ENCODE measurements at places on chromosomes 7 and 10.

GRCh38 chr7:98334081-98334480, 52.6 kb downstream of the BRI3 start:
- DNase-seq = no peak

- DNase-seq = no peak
These were observed 78.9 kb downstream of the VOPP1 start for GRCh38 chr7:55493408-55493807.

GRCh38 chr7:18393465-18394118, 102.0 kb upstream of the HDAC9 start:
- DNase-seq = no peak

- DNase-seq = no peak
These were observed 55.8 kb upstream of the KIF5B start for GRCh38 chr10:32112055-32112454.

GRCh38 chr7:143992670-143993069, 7.5 kb upstream of the OR6B1 start:
- DNase-seq = no peak

DNA sequence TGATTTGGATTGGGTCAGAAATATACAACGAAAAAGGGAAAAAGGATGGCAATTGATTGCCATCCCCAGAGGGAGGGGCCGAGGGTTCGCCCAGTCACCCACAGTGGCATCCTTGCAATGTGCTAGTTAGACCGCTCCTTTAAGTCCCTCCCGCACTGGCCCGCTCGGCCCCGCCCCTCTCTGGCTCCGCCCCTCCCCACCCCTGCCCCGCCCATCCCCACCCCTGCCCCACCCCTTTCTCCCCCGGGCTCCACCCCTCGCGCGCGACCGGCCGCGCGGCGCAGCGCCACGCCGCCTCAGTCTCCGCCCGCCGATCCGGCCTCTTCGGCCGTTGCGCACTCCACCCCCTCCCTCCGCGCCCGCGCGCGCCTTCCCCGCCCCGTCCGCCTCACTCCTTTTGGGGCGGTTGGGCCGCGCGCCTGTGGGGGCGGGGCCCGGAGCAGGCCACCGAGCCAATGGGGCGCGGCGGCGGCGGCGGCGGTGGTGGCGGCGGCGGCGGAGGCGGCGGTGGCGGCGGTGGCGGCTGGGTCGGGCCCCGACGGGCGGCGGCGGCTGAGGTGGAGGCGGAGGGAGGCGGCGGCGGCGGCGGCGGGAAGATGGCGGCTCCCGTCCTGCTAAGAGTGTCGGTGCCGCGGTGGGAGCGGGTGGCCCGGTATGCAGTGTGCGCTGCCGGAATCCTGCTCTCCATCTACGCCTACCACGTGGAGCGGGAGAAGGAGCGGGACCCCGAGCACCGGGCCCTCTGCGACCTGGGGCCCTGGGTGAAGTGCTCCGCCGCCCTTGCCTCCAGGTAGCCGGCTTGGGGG, at the start of gene VKORC1L1:
TSS of gene VKORC1L1 (plus strand) at position 299 of the 806 bp plus-strand sequence. CDS start at position 597, 298 bp downstream.
- peak; percentile 98 for DNase-seq

GRCh38 chr10:116098411-116099022, 174.5 kb downstream of the GFRA1 start:
- DNase-seq = no peak

DNA sequence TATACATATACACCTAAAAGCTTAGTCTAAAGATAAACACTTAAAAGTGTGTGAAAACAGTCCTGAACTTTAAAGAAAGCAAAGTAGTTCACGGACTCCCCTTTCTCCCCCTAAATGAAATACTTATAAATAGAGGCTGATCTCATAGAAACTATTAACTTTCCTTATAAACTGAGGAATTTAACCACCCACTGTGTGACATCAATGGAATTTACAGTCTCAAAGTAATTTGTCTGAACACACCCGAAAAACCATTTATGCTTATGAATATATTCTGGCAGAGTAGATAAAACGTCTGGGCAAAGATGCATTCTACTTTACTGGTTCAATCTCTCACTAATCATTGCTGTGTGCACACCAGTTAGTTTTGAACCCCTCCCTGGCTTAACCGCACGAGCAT, 181.8 kb upstream of the DGKB start:
- DNase-seq = no peak

- peak; percentile 58 for DNase-seq
These were observed 60.2 kb downstream of the MAD1L1 start for GRCh38 chr7:2172311-2173188.

DNA sequence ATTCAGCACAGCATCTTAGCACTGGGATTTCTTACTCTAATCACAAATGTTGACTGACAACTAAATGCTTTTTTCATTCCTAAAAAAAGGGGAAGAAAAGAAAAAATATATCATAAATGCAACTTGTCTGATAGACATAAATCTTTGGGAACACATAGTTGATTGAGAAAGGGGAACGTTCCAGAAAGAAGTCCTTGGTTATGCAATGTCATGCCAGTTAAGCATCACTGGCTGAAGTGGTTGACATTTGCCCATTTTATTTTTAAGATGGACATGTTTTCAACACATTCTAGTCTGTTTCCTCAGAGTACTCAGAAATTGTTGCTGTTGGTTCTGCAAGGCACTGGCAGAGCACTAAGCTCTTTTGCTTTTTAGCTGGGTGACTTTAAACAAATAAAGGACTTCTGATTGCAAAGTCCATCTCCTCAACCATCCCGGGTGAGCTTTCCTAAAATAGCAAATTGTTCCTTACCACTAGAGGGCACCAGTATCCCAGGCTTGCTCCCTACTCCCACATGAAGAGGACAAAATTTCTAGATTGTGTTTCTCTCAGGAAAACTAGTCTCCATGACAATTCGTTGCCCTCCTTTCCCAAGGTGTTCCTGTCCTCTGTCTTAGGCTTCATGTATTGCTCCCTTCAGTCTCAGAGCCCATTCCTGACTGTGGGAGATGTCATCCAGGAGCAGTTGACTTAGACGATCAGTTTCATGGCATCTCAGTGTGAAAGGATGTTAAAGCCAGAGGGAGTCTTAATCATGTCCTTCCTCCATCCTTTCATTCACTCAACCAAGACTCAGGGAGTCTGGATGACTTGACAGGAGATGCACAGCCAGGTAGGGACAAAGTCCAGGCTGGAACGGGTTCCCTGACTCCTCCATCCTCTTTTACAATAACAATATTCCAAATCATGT, 23.9 kb downstream of the OPALIN start:
- no peak for DNase-seq

- DNase-seq = no peak
These were observed 279.0 kb downstream of the TCERG1L start for GRCh38 chr10:131032329-131033165.

DNA sequence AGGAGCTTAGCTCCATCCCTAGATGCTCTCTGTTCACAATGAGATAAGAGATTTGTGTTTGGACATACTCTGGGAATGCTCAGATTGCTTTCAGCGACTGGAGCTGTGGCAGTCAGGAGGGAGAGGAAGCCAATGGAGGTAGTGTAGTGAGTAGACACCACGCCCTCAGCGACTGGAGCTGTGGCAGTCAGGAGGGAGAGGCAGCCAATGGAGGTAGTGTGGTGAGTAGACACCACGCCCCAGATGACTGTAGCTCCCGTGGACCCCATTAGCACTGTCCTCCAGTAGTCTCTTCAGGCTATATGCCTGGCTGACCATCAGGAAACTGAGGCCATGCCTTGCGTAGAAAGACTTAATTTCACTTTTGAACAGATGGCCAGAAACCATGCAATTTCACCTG, 1033.8 kb downstream of the NRG3 start:
- DNase-seq = no peak

DNA sequence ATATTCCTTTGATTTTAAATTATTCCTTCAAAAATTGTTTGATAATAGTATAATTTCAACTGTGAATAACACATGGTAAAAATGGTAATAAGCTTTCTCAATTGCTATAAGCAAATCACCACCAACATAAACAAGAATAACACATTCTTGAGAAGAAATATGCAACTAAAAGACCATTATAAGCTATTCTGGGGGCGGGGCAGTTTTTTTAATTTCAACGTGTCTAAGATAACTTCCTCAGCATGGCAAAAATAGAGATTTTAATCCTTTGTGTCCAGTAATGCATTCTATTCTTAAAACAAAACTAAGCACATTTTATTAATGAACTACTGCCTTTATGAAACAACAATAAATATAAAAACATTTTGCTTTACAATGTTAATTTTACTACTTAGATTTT, 1.5 kb downstream of the DNAJC12 start:
- no peak for DNase-seq

- no peak for DNase-seq
These were observed 45.1 kb downstream of the TMEM60 start for GRCh38 chr7:77753173-77753572.

GRCh38 chr7:137923380-137923779, 76.6 kb upstream of the DGKI start:
- no peak for DNase-seq

DNA sequence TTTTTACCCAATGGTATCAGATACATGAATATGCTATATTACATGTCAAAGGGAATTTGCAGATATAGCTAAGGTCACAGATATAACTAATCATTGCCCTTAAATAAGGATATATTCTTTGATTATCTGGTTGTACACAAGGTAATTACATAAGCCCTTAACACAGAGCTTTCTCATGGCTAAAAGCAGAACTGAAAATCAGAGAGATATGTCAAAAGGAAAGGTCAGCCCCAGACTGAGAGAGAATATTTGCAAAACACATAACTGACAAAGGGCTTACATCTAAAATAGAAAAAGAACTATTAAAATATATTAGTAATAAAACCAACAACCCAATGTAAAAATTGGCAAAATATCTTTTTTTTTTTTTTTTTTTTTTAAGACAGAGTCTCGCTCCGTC, 1029.5 kb upstream of the LRRN3 start:
- DNase-seq = no peak

GRCh38 chr7:7214398-7215347, 32.3 kb downstream of the C1GALT1 start:
- DNase-seq = no peak

- DNase-seq = no peak
These were observed 116.8 kb downstream of the ABLIM1 start for GRCh38 chr10:114541081-114541796.

DNA sequence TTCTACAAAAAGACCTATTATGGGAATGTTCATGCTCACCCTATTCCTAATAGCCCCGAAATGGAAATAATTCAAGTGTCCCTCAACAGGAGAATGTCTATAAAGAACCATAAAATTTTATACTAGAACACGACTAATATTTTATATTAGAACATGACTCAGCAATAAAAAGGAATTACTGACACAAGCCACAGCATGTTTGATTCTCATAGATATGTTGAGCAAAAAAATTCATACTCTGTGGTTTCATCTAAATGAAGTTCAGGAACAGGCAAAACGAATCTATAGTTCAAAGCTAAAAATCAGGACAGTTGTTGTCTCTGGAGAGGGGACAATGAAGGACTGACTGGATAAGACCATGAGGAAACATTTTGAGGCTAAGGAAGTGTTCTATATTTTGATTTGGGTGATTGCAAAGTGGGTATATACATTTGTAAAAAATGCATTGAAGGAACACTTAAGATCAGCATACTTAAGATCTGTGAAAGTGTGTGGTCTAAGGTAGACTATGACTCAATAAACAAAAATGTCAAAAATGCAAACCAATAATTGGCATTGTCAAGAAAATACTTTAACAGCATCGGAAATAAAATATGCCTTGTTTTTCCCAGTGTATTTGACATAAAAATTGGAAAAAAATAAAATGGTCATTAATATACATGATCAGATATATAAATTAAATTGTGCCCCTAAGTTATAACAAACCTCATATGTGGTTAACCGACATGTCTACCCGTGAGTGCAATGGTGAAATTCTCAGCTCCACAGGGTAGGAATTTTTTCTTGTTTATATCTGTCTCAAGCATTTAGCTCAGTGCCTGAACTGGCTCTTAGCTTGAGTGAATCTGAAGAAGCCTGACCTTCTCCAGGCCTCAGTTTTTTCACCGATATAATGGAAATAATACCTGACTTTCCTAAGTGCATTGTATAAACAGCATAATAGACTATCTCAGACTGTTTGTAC, 124.9 kb upstream of the CTTNBP2 start:
- no peak for DNase-seq

DNA sequence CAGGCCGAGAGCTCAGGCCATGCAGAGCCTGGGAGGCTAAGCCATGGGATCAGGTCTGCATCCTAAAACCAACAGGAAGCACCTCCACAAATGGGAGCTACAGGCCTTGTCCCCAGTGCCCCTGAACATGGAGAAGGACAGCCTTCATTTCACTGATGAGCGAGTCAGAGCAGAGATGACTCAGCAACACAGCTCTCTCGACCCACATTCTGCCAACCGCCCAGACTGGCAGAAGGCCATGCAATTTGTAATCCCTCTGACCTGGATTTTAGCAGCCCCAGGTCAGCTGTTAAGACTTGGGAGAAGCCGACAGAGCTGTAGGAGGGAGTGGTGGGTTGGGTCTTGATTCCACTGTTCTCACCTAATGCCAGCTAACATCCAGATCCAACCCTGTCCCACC, 25.5 kb downstream of the VOPP1 start:
- peak; percentile 80 for DNase-seq

DNA sequence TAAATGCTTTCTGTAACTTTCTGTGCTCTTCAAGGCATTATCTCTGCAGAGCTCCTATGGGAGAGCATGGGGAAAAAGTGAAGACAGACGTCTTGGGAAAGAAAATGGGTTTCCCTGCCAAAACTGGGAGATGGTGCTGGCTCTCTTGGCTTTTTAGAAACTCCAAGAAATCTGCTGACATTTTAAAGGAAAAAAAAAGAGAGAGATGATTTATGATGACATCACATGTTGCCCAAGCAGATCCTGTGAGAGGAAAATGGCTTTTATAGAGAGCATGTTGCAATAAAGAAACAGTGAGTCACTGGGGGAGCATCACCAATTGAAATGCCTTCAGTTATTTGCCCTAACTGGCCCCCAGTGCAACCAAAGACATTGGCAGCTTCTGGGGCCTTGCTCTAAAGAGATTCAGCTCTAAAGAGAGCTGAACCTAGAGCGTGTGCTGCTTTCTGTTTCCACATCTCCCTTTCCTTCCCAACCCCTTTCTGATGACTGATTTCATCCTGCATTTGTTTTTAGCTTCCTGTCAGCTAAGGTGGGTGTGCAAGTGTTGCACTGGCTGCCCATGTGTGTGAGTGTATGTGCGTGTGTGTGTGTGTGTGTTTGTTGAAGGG, 37.7 kb downstream of the LRMDA start:
- DNase-seq = no peak

DNA sequence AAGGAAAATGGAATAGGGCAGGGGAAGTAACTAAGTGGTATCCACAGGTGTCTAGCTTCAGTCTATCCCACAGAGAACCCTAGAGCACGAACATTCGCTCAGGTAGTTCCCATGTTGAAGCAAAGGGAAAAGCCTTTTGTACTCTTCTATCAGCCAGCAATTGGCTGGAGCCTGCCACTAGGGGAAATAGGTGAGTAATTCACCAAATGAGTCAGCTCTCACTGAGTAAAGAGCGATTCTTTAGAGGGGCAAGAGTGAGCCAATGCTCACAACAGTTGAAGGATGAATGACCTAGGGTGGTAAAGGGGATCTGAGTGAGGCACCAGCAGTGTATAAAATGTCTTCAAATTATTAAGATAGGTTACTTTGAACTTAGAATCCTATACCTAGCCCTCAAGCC, 94.1 kb upstream of the ZNF800 start:
- no peak for DNase-seq

- no peak for DNase-seq
These were observed 81.5 kb downstream of the RTKN2 start for GRCh38 chr10:62186999-62187675.

- peak; percentile 65 for DNase-seq
These were observed 67.8 kb downstream of the TBX20 start for GRCh38 chr7:35185908-35186731.

GRCh38 chr7:69597278-69598076, 798 bp upstream of the AUTS2 start:
- peak; percentile 81 for DNase-seq

Data from pancreas (tissue), 10 donors.